ENCODE measurements at places on chromosomes 12 and 14.

DNA sequence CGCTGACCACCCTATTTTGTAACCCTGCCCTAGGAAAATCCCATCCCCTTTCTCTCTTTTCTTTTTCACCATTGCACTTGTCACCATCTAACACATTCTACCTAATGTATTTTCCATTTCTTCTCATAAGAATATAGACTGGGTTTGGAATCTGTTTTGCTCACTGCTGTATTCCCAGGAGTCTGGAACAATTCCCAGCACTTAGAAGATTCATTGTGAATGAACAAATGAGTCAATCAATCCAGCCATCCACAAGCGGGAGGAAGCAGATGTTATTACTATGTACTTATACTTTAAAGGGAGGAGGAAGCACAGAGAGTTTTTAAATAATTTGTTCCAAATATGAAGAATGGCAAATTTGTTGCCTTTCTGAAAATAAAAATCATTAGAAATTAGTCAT lies 142.1 kb downstream of the KIF21A start:
- no peak for DNase-seq

GRCh38 chr12:120734210-120734609 lies 8.6 kb downstream of the ACADS start:
- DNase-seq = no peak

- DNase-seq = no peak
Observed at GRCh38 chr12:13069380-13069779, 25.2 kb downstream of the FAM234B start.

- no peak for DNase-seq
Observed at GRCh38 chr12:23751641-23752040, 197.8 kb downstream of the SOX5 start.

DNA sequence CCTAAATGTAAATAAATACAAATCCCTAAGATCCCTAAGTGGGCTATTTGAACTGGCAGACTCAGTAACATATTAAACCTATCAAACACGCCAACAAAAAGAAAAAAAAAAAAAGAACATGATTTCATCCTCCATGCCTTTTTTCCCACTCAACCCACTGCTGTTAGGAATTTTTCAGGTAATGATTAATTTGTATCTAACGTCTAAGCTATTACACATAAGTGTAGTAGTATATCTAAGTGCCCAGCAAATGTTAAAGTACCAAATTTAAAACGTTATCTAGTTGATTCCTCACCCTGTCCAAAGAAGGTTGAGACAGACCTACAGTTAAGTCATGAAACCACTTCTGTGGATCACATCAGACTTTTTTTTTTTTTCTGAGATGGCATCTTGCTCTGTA lies 16.4 kb upstream of the ARID4A start:
- no peak for DNase-seq

- DNase-seq = peak; percentile 27
Observed at GRCh38 chr14:91573894-91574837, 64.1 kb upstream of the PPP4R3A start.

DNA sequence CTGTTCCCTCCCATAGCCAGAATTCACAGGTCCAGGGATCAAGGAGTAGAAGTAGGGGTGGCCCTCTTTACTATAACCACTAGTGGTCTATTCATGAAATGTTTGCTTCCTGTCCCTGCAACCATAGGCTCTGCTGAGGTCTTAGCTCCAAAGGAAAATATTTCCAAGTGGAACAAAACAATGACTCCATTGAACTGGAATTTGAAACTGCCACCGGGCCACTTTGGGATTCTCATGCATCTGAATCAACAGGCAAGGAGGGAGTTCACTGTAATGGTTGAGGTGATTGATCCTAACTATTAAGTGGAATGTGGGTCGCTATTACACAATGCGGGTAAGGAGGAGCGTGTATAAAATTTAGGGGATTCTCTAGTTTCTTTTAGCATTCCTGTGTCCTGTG lies 197.0 kb downstream of the ETNK1 start:
- no peak for DNase-seq

DNA sequence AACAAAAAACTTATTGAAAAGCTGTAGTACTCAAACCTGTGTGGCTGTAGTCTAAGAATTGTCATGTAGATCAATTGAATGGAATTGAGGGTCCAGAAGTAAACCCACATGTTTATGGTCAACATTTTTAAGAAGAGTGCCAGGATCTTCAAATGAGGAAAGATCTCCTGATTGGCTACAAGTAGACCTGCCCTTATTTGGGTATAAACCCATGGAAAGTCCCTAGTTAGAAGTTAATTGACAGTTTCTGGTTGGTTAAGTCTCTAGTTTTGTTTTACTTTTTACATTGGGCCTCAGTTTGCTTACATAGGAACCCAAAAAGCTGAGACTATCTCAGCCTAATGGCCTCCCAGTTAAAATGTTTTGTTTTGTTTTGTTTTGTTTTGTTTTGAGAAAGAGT lies 91.9 kb upstream of the RESF1 start:
- DNase-seq = no peak

DNA sequence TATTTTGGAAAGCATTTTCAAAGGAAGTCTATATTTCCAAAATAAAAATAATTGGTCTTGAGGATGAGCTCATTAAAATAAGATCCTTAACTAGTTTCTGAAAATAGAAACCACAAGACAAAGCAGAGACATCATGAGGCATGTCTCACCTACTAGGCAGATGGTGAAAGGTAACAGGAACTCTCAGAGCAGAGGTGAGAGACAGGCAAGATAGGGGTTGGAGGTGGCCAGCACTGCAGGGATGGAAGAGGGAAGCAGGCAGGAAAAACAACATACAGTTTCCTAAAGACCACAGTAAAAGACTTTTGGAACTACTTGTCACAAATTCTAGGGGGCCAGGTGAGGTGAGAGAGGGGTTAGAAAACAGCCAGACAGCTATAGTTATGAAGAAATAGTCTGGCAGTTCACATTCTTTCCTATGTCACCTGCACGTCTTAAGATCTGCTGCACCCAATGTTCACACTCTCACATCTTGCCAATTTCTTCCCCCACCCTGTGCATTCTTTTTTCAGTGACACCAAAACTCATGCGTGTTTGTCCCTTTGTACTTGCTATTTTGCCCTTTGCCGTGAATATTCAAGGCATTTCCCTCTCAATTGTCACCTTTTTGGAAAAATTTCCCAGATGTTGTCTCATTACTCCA lies 341.7 kb upstream of the KITLG start:
- DNase-seq = no peak

DNA sequence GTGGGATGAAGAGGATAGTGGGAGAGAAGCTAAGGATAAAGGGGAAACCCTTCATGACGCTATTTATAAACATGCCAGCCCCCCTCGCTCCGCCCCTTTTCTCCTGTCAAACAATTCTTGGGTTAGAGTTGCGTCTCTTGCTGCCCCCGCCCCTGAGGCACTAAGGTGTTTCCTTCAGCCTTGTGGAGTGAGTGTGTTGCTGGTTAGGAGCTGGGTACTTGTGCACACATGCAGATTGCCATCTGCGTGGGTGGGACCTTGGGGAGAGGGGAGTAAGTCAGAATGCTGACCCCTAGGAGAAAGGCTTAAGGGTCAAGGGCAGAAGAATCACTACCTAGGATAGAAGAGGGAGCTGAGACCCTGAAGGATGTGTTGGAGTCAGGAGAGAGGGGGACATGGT lies 5.4 kb downstream of the FOXJ2 start:
- DNase-seq = no peak

DNA sequence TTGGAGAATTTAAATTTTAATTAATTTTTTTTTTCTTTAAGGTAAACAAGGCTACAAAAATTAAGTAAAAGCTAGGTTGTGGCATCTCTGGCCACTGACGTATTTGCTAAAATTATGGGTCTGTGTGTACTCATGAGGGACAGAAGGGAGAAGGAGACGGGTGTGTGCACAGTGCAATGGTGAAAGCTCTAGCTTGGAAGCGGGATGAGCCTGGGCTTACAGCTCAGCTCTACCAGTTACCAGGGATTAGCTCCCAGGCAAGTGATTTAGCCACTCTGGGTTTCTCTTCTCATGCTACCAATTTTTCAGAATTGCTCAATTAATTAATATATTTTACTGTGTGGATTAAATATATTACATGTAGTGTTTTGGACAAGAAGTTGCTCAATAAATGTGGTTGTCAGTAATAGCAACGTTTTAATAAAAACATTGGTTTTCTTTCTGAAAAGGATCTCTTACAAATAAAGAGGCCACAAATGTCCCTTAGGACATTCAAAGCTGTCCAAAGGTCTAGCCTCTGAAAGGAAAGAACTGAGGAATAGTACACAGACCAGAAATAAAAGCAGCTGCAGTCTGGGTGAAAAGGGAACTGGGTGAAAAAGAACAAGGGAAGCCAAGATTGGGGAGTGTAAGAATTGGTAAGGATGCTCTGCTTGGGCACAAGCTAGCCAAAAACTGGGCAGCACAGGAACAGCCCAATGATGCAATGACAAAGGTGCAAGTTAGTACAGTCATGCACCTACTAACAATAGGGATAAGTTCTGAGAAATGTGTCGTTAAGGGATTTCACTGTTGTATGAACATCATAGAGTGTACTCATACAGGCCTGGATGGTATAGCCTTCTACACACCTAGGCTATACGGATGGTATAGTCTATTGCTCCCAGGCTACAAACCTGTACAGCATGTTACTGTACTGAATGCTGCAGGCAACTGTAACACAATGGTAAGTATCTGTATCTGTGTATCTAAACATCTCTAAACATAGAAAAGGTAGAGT lies 61.7 kb downstream of the FERMT2 start:
- DNase-seq = no peak

- DNase-seq = no peak
Observed at GRCh38 chr12:131597333-131597732, 113.6 kb upstream of the SFSWAP start.

DNA sequence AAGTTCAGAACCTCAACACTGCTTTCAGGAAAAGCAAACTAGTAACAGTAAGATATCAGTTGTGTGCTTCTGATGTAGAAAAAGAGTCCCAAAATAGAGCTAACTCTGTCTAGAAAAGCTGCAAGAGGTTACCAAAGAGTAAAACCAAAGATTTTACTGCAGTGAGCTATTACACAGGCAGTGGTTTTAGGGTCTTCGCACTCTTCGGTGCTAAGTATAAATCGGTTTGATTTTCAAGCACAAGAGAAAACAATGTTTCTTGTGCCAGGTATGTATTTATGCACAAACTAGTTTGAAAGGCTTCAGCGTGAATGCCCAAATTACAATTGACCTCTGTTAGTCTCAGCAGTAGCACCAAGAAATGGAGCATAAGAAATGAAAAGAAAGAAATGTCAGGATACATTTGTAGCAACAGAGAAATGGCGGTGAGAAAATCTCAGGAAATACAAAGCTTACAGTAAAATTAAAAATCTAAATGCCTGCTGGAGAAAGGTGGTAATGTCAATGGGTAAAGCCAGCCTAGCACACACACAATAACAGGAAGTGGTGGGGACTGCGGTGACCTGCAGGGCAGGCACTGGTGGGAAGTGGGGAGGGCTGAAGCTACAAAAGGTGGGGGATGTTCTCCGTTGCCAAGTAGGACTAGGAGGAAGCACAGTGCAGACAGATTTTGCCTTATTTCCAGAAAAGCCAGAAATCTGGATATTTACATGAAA lies 18.0 kb upstream of the DYRK2 start:
- no peak for DNase-seq

DNA sequence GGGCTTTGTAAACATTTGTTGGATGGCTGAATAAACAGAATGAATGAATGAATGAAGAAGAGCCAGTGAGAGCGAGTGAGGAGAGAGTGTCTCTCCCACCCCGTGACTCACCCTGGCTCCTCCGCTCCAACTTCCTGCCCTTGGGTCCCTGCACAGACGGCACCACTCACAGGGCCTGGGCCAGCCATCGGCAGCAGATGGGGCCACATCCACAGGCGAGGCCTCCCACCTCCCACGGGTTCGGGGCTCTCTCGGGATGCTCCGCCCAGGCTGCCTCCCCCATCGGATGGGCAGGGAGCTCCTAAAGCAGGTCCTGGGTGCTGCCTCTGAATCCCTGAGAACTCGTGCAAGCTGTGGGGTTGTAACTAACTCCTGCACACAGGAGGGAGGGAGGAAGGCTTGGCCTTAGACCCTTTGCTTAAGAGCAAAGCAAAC lies 41.3 kb downstream of the CCNK start:
- no peak for DNase-seq

- no peak for DNase-seq
Observed at GRCh38 chr14:51846631-51847488, 13.6 kb upstream of the GNG2 start.

- DNase-seq = no peak
Observed at GRCh38 chr14:60732840-60733483, 1.6 kb upstream of the MNAT1 start.
